ENCODE measurements at places on chromosomes 7 and 10. TPM values are rescaled to one million over a fixed set of nuclear protein-coding genes. Genes with fewer than 3 reads are reported as not detected.

DNA sequence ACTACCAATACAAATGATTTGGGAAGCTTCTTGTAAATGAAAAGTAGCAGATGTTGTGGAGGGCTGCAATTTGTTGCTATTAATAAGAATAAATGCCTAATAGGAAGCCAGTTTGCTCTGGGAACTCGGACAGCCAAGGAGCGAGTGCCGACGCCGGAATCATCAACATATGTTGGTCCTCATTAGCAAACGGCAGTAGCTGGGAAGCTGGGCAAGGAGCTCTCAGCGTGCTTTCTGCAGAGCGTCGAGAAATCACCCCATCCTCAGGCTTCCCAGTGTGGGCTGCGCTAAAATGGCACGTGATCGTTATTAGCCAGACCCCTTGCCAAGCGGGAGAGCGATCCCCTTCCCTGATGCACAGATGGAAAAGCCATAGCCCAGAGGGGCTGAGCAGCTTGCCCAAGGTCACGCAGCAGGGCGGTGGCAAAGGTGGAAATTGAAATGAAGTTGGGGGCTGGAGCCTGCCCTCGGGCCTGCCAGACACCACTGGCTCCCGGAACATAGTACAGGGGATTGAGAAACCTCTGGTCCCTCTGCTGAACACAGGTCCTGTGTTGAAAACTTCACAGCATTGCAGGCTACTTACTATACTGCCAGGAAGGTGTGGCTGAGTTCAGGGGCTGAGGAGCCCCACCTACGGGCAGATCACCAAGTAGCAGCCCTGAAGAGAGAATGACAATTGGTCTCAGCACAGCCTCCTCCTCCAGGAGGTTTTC lies 326.9 kb downstream of the PLXNA4 start:
- no peak overlapping the region for H3K27ac ChIP-seq
- no peak overlapping the region for H3K4me3 ChIP-seq
- H3K4me1 ChIP-seq, result peaks cover 21% of the 10 kb centered on the region
- H3K27me3 ChIP-seq, result no peaks in the 10 kb centered on the region
- no peak for DNase-seq

- H3K36me3 ChIP-seq, result no peaks in the 10 kb centered on the region
- DNase-seq, result no peak
- H3K4me3 ChIP-seq, result no peak overlapping the region
- H3K4me1 ChIP-seq, result no peaks in the 10 kb centered on the region
- H3K27me3 ChIP-seq, result no peaks in the 10 kb centered on the region
These were observed 32.3 kb upstream of the PLEKHS1 start for GRCh38 chr10:113718969-113719822.

DNA sequence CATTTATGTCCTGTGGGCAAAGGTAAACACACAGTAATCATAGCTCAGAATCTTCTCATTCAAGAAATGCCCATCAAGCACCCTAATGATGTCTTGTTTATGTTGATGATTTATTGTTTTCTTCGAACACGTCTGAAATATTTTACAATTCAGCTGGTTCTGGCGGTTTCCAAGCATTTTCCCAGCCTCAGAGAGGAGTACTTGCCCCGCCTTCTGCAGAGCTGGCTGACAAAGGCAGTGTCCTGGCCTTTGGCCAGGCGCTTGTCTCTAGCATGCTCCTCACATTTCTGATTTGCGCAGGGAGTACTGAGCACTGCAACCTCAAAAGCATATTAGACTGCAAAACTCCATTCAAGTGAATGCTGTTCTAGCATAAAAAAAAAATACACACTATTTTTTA lies 314.2 kb upstream of the GNAI1 start:
- H3K27me3 ChIP-seq, result no peaks in the 10 kb centered on the region
- DNase-seq, result peak; percentile 22
- H3K4me1 ChIP-seq, result no peaks in the 10 kb centered on the region
- no peaks in the 10 kb centered on the region for H3K36me3 ChIP-seq
- H3K4me3 ChIP-seq, result no peak overlapping the region

The SEMA3A gene
- total RNA-seq, result 0.54 TPM

DNA sequence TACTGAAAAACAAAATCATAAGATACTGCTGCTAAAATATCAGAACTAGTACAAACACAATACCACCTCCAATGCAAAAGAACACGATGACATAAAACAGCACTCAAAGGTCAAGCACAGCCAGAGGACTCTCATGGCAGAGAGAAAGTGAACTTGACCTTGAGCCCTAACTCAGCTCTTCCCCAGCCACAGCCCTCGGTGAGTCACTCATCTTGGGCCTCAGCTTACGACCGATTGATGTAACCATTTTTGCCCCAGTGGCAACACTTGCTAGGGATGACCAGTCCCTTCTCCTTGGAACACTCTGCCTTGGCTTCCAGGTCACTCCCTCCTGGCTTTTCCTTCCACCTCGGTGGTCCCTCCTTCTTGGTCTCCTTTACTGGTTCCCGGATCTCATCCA lies 77.8 kb downstream of the JAZF1 start:
- no peak overlapping the region for H3K4me3 ChIP-seq
- H3K4me1 ChIP-seq, result no peaks in the 10 kb centered on the region
- no peak for DNase-seq
- no peak overlapping the region for H3K27ac ChIP-seq
- no peaks in the 10 kb centered on the region for H3K27me3 ChIP-seq

DNA sequence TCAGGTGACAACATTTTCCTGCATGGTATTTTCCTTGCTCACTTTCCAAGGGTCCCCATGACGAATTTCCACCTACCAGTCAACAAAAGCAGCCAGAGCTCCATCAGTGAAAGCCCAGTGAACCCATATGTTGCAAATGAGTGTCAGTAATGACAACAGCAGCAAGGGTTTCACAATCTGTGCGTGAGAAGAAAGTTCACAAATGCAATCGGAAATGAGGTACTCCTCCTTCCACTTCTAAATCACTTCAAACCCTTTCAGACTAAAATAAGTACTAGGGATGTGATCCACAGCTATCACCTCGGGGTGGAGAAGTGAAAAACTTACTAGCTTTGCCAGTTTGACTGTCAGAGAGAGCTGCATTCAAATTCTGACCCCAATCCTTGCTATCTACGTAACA lies 55.6 kb upstream of the BET1 start:
- no peak overlapping the region for H3K4me3 ChIP-seq
- DNase-seq, result no peak
- no peak overlapping the region for H3K27ac ChIP-seq

GRCh38 chr10:75941223-75941801 lies 509.9 kb downstream of the LRMDA start:
- no peaks in the 10 kb centered on the region for H3K36me3 ChIP-seq
- H3K27me3 ChIP-seq, result no peaks in the 10 kb centered on the region
- H3K27ac ChIP-seq, result no peak overlapping the region
- DNase-seq, result no peak
- no peaks in the 10 kb centered on the region for H3K4me1 ChIP-seq
- H3K4me3 ChIP-seq, result no peak overlapping the region

DNA sequence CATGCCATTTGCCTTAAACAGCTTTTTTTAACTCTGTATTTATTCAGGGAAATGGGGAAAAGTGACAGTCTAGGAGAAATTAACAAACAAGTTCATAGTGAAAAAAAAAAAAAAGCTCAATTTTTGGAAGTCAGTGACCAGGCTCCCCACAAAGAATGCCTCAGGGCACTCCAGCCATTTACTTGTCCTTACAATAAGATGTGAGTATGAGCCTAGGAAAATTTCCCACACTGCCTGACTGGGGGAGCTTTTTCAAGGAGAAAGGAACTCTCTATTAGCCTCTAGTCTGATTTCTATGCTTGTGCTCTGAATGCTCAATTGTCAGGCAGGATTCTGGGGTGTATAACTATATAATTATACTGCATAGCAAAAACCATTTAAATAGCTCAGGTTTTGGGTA lies 74.9 kb upstream of the NRBF2 start:
- H3K4me1 ChIP-seq, result no peaks in the 10 kb centered on the region
- no peak overlapping the region for H3K27ac ChIP-seq
- no peaks in the 10 kb centered on the region for H3K36me3 ChIP-seq

GRCh38 chr7:73770002-73770859 lies at the start of gene CLDN3:
CLDN3 (minus strand) TSS chr7:73770270; CDS start chr7:73770049, 221 bp downstream.
- H3K36me3 ChIP-seq, result no peaks in the 10 kb centered on the region
- H3K4me1 ChIP-seq, result no peaks in the 10 kb centered on the region
- peak within 1 kb of the TSS; percentile 71 for H3K4me3 ChIP-seq
- peak within 1 kb of the TSS; percentile 96 for H3K27ac ChIP-seq
- DNase-seq, result peak; percentile 99

DNA sequence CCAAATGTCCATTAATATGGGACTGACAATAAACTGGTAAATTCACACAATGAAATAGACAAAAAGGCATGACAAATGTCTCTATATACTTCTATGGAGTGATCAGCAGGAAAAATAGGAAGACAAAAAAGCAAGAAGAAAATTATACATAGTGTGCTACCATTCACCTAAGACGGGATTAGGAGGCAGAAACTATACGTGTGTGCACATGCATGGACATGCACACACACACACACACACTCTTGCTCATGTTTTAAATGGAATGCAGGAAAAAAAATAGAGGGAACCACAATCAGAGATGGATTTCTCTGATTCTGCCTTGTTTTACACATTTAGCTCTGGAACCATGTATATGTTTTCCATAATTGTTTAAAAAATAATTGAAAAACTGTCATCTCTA lies 119.0 kb downstream of the ZFAND4 start:
- no peak overlapping the region for H3K27ac ChIP-seq
- H3K4me3 ChIP-seq, result no peak overlapping the region
- no peaks in the 10 kb centered on the region for H3K27me3 ChIP-seq
- no peaks in the 10 kb centered on the region for H3K4me1 ChIP-seq
- H3K36me3 ChIP-seq, result no peaks in the 10 kb centered on the region

- H3K27ac ChIP-seq, result no peak overlapping the region
- no peaks in the 10 kb centered on the region for H3K36me3 ChIP-seq
- H3K27me3 ChIP-seq, result no peaks in the 10 kb centered on the region
These were observed 25.3 kb downstream of the ATXN7L1 start for GRCh38 chr7:105851064-105851463.

GRCh38 chr7:36972140-36972518 lies 247.8 kb upstream of the AOAH start:
- H3K27ac ChIP-seq, result no peak overlapping the region
- H3K4me3 ChIP-seq, result no peak overlapping the region
- DNase-seq, result no peak

DNA sequence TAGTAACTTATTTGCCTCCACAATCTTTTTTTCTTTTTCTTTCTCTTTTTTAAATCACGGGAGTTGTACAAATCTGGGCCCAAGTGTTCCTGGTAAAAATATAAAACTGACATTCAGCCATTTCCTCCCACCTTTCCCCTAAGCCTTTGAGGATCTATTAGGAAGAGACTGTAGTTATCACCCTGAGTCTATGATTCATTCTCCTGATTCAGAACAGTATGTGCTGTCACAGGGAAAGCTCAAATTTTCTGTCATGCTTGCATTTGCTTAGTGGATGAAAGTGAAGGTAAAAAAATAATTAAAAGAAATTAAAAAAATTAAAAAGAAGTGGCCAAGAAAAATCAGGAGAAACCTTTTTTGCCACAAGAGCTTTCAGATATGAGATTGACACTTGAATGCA lies 71.7 kb downstream of the KIF20B start:
- H3K27ac ChIP-seq, result no peak overlapping the region
- DNase-seq, result no peak
- no peaks in the 10 kb centered on the region for H3K27me3 ChIP-seq
- no peaks in the 10 kb centered on the region for H3K36me3 ChIP-seq
- no peak overlapping the region for H3K4me3 ChIP-seq

GRCh38 chr10:44911081-44911540 lies at the start of gene TMEM72:
TMEM72 (plus strand) TSS chr10:44911337; CDS start chr10:44911513, 176 bp downstream.
- H3K27me3 ChIP-seq, result no peaks in the 10 kb centered on the region
- no peaks in the 10 kb centered on the region for H3K36me3 ChIP-seq
- peak within 1 kb of the TSS; percentile 25 for H3K27ac ChIP-seq

DNA sequence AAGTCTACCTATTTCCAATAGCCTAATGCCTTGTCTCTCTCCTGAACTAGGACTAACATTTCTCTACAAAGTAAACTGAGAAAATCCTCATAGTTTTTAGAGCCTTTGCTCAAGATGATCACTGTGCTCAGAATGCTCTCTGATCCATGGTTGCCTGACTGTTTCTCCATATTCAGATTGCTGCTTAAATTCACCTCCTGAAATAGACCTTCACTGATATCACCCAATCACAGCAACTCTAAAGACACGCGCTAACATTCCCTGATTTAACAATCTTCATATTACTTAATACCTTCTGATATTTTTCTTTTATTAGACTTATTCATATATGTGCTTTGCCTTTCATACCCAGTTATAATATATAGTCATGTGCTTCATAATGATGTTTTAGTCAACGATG lies 148.9 kb upstream of the SP4 start:
- no peaks in the 10 kb centered on the region for H3K36me3 ChIP-seq
- DNase-seq, result no peak
- H3K27me3 ChIP-seq, result no peaks in the 10 kb centered on the region
- H3K27ac ChIP-seq, result no peak overlapping the region
- no peak overlapping the region for H3K4me3 ChIP-seq

DNA sequence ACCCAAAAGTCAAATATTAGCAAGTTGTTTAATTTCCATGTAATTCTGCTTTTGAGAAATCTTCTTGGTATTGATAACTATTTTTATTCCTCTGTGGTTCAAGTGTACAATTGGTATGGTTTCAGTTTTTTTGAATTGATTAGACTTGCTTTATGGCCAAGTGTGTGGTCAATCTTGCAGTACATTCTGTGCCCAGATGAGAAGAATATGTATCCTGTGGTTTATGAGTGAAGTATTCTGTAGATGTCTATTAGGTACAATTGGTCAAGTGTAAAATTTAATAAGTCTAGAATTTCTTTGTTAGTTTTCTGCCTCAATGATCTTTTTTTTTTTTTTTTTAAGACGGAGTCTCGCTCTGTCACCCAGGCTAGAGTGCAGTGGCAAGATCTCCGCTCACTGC lies 36.6 kb upstream of the C7orf33 start:
- no peaks in the 10 kb centered on the region for H3K36me3 ChIP-seq
- no peak for DNase-seq
- no peaks in the 10 kb centered on the region for H3K27me3 ChIP-seq
- no peak overlapping the region for H3K27ac ChIP-seq
- H3K4me3 ChIP-seq, result no peak overlapping the region

DNA sequence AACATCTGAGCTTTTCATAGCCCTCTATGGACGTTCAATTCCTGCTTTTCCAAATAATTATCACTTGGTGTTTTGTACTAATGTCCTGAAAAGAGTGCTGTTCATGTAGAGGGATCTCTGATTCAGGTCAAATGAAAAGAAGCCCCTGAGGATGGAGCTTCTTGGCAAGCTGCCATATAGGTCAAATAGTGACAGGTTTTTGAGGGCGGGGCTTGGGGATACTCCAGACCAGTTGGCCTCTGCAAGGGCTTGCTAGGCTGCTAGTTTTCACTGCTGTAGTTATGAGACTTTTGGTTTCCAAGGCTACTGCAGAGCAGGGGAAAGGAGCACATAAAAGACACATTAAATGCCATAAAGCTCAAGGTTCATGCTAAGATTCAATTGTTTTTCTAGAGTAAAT lies 257.2 kb upstream of the CACNA2D1 start:
- H3K27me3 ChIP-seq, result no peaks in the 10 kb centered on the region
- no peak overlapping the region for H3K4me3 ChIP-seq
- no peak for DNase-seq
- no peaks in the 10 kb centered on the region for H3K36me3 ChIP-seq
- H3K27ac ChIP-seq, result no peak overlapping the region
- H3K4me1 ChIP-seq, result no peaks in the 10 kb centered on the region

- DNase-seq, result no peak
- no peaks in the 10 kb centered on the region for H3K27me3 ChIP-seq
- no peaks in the 10 kb centered on the region for H3K36me3 ChIP-seq
- H3K27ac ChIP-seq, result no peak overlapping the region
- H3K4me3 ChIP-seq, result no peak overlapping the region
These were observed 40.6 kb downstream of the NHLRC2 start for GRCh38 chr10:113895018-113895417.
